ENCODE measurements at places on chromosomes 11 and 22.

- DNase-seq, result no peak
These were observed 6.9 kb downstream of the FTH1 start for GRCh38 chr11:61960532-61960931.

GRCh38 chr11:95832763-95833162, 42.5 kb downstream of the CEP57 start:
- DNase-seq, result no peak

GRCh38 chr11:35367491-35367890, 51.9 kb downstream of the SLC1A2 start:
- no peak for DNase-seq

DNA sequence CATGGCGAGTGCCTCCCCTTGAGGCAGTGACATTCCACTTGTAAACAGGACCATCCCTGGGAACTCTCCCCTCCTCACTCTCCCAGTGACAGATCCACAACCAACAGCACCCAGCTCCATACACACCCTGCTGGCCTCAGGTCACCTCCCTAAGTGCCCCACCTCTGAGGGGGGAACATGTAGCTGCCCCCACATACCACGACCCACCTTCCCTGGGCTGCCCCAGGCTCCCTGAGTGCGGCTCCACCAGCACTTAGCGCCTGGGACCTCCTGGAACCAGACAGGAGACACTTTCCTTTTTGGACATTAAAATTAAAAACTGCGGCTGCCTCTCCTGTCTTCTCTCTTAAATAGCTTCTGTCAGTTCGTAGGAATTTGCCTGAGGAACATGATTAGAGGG, 1140.1 kb downstream of the BRD1 start:
- no peak for DNase-seq

- DNase-seq, result peak; percentile 92
These were observed 519 bp upstream of the ART5 start for GRCh38 chr11:3642071-3642951.

GRCh38 chr11:124877910-124878758, 12.9 kb downstream of the ROBO3 start:
- DNase-seq, result no peak

DNA sequence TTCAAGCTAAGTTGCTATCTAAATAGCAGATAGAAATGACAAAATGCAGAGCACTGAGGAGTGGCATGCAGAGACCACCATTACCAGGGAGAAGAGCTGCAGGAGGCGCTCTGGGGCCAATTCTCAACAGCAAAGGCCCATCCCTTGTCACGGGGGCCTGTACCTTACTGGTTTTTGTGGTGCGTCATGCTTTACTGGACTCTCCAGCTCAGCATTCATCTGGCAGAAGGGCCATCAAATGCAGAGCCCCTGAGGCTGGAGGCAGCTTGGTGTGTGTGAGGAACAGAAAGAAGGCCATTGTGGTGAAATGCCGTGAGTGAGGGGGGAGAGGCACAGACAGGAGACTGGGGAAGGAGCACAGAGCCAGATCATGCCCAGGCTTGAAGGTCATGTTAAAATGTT, 56.5 kb upstream of the NAV2 start:
- no peak for DNase-seq
